ENCODE measurements at places on chromosomes 12 and 14.

DNA sequence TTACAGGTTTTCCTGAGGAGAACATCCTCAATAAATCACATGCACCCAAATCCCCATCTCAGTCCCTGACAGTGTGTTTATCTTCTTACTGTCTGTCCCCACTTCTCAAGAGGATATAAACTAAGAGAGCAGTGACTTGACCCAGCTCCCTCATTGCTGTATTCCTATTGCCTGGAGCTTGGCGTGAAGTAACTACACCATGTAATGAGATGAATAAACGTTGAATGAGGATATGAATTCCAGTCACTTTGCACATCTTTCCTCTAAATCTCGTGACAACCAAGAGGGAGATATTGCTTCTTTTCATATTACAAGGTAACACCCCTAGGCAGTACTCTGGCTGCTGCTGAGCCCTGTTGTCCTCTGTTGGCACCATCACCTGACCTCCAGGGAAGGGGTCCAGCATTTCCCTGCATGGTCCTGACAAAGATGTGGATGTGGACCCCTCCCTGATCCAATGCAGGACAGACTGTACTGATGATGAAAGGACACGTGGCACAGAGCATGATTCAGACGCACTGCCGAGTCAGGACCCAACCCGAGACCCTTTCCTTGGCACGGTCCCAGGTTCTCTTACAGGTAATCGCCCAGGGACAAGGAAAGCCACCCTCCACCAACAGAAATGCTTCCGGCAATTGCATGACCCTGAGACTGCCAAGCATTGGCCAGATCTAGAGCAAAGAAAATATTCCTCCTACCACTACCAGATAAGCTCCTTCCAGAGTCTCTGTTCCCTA lies 47.7 kb upstream of the CPM start:
- DNase-seq = peak; percentile 58

DNA sequence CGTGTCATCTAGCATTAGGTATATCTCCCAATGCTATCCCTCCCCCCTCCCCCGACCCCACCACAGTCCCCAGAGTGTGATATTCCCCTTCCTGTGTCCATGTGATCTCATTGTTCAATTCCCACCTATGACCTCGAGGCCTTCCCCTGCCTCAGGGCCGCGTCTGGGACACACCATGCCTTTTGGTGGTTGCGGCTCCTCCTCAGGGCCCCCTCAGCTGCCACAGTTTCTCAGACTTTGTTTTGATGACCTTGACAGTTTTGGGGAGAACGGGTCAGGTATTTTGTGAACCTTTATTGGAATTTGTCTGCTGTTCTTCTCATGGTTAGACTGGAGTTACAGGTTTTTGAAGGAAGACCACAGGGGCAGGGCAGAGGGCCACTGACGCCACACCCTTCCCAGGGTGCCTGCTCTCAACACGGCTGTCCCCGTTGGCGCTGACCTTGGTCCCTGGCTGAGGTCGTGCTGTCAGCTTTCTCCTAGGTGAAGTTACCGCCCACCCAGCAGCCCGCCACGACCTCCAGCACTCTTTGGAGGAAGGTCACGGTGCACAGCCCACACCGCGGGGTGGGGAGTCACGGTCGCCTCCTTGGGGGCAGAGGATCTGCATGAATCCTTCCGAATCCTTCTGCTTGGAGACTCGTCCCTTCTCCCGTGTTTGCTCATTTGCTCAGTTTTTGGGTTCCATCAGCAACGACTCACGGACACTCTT lies 130.5 kb downstream of the KIF26A start:
- DNase-seq = no peak

GRCh38 chr12:46108721-46109120 lies 118.3 kb upstream of the SCAF11 start:
- DNase-seq = no peak

- DNase-seq = no peak
Observed at GRCh38 chr12:124980098-124980892, 8.6 kb downstream of the DHX37 start.

DNA sequence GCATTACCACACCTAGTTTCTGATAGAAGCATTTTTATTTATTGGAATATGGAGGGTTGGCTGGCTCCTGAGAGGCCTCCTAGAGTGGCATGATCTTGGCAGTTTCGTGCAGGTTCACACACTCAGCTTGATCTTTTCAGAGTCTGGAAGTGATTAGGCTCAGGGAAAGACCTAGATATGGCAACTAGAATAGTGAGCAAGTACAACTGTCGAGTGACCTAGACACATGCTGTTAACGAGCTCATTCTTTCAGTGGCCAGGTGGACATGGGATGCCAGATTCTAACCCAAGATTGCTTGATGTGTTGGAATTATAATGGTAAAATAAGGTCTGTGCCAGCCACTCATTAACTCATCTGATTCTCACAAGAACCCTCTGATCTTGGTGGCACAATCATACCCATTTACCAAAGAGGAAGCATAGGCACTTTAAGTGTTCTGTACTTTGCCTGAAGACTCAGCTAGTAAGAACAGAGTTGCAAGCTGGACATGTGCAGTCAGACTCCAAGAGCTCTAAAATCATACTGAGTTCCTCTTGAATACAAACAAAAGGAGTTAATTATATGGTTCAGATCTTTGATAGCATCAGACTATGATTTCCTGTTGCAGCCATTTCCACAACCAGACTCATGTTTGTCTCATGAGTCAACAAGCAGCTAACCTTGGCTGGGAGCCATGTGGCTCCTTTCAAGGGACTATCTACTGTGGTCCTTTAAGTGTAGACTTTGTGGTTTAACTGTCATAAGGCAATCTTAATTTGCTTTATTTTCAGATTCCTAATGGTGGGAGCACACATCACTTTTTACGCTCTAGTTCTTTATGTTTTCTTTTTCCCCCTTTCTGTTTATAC lies 144.2 kb downstream of the PLEKHA5 start:
- peak; percentile 98 for DNase-seq

GRCh38 chr14:25250516-25250915 lies 200.6 kb upstream of the STXBP6 start:
- DNase-seq = no peak

GRCh38 chr12:112869778-112870177 lies 37.0 kb upstream of the OAS1 start:
- no peak for DNase-seq

- DNase-seq = peak; percentile 46
Observed at GRCh38 chr12:117140397-117141096, 41.3 kb upstream of the TESC start.

DNA sequence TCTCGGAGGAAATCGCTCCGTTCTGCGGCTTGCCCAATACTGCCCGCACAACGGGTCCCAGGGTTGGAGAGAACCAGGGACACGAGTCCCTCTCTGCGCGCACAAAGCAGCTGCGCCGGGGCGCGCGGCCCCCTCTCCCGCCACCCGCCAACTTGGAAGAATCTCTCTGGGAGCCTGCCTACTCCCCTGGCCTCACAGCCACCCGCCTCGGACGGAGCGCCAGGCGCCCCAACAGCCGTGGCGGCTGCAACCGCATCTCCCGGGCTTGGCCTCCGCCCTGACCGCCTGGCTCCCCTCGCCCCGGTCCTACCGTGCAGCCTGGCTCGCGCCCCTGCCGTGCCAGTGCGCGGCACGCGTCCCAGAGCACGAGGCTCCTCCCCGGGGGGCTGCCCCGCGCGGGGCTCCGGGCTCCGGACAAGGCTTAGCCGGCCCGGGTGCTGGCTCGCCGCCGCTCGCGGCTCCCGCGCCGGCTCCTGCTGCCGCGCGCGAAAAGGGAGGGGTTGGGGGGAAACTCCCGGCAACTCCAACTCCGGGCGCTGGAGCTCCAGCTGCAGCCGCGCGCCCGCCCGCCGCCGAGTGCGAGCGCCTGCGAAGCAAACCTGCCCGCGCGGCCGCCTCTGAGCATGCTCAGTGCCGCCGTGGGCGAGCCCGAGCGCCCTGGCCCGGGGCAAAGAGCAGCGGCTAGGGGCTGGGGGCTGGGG lies at the start of gene STXBP6:
Gene STXBP6, minus strand, starts transcription at position 580 of the 701 bp plus-strand sequence. CDS start 75,329 bp downstream, outside the sequence.
- DNase-seq = no peak

- DNase-seq = no peak
Observed at GRCh38 chr12:55044135-55044534, 24.4 kb downstream of the NEUROD4 start.

DNA sequence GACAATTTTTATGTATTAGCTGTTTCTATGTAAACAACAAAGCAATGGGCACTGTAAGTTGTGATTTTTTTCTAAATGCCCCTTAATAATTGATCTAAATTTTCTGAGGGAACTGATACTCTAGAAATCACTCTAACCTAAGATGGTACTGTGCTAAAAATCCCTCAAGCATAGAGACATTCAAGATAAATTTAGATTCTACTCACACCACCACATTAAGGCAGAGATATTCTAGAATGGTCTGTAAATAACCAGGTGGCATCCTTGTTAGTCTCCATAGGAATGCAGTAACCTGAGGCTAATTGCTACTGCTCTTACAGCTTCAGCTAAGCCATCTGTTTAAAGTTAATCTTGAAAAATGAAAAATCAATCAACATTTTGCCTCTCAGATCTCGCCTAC lies 87.3 kb downstream of the SLC41A2 start:
- DNase-seq = no peak

DNA sequence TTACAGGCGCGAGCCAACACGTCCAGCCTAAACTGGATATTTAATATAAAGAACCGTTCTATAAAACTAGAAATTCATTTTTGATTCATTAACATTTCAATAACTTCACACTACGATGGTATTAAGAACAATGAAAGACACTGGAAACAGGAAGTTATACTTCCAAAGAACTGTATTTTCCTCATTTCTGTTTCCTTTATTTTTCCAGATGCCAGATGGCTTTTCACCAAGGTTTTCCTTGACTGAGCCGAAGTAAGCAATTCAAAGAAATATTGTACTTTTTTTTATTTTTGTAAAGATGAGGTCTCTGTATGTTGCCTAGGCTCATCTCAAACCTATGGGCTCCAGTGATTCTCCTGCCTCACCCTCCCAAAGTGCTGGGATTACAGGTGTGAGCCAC lies 28.2 kb downstream of the EEA1 start:
- no peak for DNase-seq

Measured in renal cortical epithelial cell (primary cell).